Activated CD8-positive, alpha-beta memory T cell treated with anti-CD3 and anti-CD28 coated beads, Interleukin-2, amount 50 U/mL, for 4 hours (primary cell): ENCODE measurements at places on chromosomes 7 and 10.

DNA sequence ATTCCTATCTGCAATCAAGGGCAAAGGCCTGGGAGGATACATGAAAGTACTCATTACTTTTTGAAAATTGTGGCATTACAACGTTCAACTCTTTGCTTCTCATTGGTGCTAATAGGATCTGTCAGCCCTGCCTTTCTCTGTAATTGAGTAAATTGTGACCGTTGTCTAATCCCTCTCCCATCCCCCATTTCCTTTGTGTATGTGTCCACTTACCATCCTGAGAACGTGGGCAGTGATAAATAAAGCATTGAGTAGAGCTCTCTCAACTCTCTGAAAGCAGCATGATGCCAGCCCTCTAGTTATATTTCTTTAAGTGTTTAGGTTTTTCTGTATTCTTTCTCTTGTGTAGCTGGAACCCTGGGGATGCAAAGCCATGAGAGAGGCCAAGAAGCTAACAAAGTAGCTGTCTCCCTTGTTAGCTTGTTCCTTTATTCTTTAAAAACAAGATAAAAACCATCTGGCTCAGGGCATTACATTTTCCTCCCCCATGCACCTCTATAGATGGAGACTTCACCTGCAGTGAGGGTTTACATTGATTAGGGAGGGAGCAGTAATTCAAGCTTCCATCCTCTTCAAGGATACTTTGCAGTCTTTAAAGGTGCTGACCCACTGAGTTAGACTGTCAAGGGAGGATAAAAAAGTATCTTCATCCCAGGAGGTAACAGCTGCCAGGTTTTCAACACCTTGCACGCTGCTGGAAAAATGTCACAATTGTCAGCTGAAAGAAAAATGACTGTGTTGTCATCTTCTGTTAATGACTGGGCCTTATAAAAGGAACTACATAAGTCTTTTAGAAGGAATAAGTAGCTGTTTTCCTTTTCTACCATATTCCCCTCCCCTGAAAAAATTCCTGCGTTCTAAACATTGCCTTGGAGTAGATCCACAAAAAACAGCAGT, 112.3 kb downstream of the BTRC start:
- no peak for DNase-seq

GRCh38 chr10:92081641-92082040, 158.1 kb downstream of the BTAF1 start:
- no peak for DNase-seq

- no peak for DNase-seq
Observed at GRCh38 chr7:98641646-98642500, 24.8 kb downstream of the NPTX2 start.

GRCh38 chr7:129394982-129395914, 39.0 kb upstream of the STRIP2 start:
- DNase-seq, result no peak

- DNase-seq, result no peak
Observed at GRCh38 chr7:99137411-99138180, 6.3 kb downstream of the SMURF1 start.

GRCh38 chr10:128047351-128047750, 78.9 kb downstream of the MKI67 start:
- peak; percentile 82 for DNase-seq

DNA sequence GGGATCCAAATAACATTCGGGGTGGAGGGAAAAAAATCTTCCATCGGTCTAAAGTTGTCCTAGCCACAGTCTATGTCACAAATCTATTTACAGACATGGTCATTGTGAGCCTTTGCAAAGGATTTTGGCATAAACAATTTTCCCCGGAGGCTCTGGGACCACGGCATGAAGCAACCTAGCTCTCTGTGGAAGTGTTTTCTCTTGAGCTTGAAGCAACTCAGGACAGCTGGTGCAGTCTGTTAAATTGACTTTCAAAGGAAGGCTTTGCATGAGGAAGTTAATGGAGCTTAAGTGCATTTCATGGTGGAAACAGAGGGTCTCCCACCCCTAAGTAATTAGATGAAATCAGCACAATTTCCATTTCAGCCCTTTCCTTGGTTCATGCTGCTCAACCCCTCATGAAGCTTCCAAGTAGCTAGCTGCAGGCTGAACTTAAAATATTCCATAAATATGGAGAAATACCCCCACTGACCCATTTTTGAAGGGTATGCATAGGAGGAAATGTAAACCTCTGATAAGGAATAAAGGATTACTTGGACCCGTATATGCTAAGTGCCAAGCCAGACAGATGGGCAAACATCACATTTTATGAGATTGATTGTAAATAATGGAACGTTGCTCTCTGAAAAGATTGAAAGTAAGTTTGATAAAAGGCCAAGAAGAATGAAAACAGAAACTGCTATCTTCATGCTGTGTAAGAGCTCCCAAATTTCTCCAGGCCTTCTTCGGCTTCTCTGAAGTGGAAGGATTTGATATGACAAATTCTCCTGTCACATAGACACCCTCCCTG, 39.9 kb downstream of the CCDC3 start:
- no peak for DNase-seq

- DNase-seq, result no peak
Observed at GRCh38 chr7:21142081-21142480, 285.8 kb upstream of the SP4 start.

GRCh38 chr10:12019283-12019971, 23.2 kb downstream of the UPF2 start:
- DNase-seq, result no peak

- no peak for DNase-seq
Observed at GRCh38 chr7:81284576-81284975, 365.7 kb upstream of the SEMA3C start.

DNA sequence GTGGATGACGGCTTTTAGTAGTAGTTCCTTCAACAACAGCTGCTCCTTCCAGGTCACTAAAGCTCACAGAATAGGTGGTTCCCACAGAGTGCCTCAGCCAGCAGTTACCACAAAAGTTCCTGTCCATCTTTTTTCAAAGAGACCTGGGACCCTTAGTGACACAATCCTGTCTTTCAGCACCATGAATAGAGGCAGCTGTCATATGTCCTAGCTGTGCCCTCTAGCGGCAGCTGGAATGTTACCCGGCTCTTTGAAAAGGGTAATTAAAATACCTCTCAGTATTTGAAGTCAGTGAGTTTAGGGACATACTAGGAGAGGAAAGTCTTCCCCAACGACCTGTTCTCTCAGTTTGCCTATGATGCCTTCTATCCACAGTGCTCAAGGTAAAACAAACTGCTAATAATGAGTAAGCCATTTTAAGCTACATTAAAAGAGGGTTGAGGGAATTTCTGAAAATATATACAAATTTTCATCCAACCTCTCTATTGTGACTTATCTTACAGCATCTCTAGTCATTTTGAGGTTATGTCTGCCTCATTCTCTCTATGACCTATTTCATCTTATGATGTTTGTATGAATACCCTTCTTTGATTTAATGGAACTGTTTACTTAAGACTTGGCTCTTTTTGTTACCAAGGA, 290.8 kb downstream of the NXPH1 start:
- no peak for DNase-seq

- no peak for DNase-seq
Observed at GRCh38 chr7:6398943-6399342, 48.8 kb downstream of the DAGLB start.

DNA sequence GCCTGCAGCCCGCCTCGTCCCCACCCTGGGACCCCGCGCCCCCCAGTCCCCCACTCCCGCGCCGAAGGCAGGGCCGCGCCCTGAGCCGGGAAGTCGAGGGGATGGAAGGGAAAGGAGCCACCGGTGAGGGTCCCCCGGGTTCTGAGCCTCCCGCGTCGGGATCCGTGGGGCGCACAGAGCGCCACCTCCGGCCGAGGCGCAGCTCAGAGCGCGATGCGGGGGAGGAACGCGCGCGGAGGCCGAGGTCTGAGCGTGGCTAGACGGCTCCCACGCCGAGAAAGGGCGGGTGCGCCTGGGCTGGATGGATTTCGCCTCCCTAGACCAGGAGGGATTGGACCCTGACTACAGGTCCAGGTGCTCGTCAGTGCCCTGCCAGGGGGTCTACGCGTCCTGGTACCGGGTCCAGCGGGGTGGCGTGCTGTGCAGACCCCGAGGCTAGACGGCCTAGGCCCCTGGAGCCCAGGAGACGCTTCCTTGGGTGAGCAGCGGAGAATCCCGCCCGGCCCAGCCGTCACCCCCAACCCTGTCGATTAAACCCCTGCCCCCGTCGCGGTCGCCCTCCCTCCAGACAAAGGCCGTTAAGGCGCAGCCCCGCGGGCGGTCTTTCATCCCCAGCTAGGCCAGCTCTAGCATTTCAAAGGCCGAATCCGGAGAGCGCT, 986 bp upstream of the PDGFA start:
- no peak for DNase-seq

- no peak for DNase-seq
Observed at GRCh38 chr10:5557799-5558771, 33.3 kb downstream of the CALML3 start.

DNA sequence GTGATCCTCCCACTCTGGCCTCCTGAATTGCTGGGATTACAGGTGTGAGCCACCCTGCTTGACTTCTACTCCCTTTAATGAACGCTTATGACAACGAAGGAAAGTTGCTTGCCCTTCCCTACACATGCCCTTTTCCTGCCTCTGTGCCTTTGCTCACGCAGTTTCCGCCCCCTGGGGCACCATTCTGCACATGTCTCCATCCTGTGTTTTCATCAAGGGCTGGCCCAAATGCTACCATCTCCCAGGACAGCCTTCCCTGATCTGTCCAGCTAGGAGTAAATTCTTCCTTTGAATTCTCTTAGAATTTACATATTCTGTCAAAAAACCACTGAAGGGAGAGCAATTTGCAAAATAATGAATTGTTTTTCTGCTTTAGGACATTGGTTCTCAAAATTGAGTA, 50.0 kb upstream of the KMT2C start:
- DNase-seq, result no peak

GRCh38 chr7:155215576-155216325, 81.9 kb upstream of the INSIG1 start:
- DNase-seq, result no peak

GRCh38 chr10:117412469-117413010, 37.3 kb upstream of the PDZD8 start:
- no peak for DNase-seq

DNA sequence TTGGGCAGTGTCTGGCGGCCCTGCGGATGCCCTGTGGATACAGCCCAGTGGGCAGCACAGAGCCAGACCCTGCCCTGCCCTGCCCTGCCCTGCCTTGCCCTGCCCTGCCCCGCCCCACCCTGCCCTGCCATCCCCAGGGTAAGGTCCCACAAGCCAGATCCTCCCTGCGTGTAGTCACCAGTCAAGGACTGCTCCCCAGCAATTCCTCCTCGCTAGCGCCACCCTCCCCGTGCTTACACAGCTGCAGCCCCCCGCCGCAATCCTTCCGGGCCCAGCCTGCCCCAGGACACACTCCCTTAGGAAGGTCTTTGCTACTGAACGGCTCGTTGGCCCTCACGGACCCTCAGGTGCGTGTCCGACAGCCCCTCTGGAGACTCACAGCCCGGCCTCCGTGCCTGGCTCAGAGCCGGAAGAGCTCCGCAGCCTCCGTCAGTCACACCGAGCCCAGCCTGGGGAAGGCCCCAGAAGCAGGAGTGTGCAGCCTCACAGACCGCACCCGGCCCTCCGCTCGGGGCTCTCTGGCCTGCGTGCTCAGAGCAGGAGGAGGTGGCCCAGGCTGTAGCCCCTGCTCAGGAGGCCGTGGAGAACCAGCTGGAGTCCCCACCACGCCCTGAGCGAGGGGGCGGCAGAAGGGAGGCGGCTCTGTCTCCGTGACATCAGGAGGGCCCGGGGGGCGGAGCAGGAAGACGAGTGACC, 68.3 kb downstream of the PWWP2B start:
- no peak for DNase-seq

DNA sequence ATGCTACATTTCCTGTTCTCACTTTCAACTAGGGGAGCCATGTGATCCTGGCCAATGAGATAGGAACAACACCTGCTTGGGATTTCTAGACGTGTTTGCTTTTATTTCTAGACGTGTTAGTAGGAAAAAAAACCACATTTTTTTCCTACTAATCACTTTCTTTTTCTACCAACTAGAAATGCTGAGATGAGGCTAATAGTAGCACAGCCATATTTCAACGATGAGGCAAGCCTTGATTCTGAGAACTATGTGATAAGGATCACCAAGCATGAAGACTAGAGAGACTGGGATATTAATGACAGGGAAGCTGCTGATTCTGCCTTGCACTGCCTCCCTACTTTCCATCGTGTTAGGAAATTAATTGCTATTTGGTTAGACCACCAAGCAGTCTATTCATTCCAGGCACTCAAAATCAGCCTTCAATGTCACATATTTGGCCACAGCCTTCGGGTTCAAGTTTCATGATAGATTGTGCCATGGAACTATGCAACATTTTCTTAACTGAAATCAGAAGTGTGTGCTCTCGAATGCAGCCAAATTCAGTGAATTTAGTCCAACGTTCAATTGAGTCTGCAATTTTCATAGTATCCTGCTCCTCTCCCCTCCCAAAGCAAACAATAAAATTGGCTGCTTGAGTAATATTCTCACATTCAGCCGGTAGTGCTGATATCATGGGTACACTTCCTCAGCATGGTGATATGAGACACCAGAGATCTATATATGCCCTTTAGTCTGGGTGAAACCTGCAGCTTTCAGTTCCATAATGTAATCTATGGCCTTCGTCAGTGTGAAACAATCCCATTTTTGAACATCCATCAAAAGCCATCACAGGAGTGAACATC, 98.1 kb downstream of the GPR37 start:
- DNase-seq, result no peak

- DNase-seq, result no peak
Observed at GRCh38 chr7:24365606-24366005, 81.6 kb downstream of the NPY start.
